ENCODE measurements at places on chromosomes 4 and X.

- peak; percentile 64 for DNase-seq
Observed at GRCh38 chr4:41256131-41256739, 493 bp upstream of the UCHL1 start.

DNA sequence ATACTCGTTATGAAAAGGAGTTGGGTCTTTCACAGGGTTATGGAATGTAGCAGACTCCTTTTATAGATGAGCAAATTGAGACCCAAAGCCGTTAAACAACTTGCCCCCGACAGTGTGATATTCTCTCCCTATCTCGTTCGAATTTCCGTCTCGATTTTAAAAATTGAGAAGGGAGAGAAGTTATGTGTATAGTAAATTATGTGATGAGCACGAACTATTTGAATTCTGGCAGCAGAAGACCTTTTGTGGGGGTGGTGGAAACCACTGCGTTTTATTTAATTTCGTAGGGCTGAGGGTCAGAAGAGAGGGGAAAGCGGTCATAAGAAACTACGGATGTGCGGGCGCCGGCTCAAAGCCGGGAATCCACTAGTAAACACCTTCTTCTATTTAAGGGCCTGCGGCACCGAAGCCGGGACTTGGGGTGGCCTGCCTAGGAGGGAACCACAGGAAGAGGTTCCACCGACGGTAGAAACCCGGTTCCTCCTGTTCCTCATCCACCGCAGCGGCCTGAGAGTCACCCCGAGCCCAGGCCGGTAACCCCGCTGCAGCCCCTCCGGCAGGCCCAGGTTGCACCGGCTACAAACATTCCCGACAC lies 1.5 kb upstream of the DDX3X start:
- DNase-seq, result peak; percentile 14

DNA sequence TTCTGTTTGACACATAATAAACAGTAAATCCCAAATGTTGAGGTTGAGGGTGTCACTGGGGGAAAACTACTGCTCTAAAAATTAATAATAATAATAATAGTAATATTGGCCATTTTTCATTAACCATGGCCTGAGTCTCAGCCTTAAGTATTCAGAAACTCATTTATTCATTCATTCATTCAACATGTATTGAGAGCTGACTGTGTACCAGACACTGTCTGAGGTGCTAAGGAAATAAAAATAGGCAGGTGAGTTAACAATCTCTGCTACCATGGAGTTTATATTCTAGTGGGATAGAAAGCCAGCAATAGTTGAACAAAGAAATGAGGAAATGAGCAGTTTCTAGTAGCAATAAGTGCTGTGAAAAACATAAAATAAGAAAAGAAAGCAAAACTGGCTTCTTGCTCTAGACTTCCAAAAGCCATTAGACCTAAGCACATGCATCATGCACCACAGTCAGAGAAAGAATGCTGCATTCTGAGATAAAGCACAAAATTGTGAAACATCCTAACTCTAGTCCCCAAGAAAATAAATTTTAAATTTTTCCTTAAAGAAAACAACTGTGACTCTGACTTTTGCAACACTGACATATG lies 278.7 kb downstream of the RCHY1 start:
- DNase-seq, result no peak

GRCh38 chrX:55056820-55057674 lies 17.8 kb upstream of the PAGE2B start:
- DNase-seq, result peak; percentile 20

- no peak for DNase-seq
Observed at GRCh38 chr4:180636696-180637404, 1606.4 kb upstream of the TENM3 start.

- no peak for DNase-seq
Observed at GRCh38 chr4:98516441-98517217, 141.8 kb downstream of the TSPAN5 start.

- peak; percentile 34 for DNase-seq
Observed at GRCh38 chr4:41129128-41129754, 85.1 kb downstream of the APBB2 start.

DNA sequence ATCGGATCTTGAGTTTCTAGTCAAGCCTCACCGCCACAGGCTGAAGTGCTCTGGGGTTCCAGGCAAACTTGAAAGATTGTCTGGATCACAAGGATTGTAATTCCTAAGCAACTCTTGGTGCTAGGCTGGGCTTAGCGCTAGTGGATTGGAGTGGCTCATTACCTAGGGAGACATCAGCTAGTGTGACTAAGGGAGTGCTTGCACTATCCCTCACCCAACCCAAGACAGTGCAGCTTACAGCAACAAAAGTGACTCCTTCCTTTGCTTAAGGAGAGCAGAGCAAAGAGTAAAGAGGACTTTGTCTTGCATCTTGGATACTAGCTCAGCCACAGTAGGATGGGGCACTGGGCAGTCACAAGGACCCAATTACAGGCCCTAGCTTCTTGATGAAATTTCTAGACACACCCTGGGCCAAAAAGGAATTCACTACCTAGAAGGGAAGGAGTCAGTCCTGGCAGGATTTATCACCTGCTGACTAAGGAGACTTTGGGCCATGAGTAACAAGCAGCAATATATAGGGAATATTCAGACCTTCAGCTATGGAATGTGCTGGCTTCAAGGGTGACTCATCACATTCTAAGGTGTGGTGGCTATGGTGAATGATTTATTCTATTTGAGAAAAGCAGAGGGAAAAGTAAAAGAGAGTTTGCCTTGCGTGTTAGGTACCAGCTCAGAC lies 1212.4 kb downstream of the PCDH18 start:
- DNase-seq, result no peak

DNA sequence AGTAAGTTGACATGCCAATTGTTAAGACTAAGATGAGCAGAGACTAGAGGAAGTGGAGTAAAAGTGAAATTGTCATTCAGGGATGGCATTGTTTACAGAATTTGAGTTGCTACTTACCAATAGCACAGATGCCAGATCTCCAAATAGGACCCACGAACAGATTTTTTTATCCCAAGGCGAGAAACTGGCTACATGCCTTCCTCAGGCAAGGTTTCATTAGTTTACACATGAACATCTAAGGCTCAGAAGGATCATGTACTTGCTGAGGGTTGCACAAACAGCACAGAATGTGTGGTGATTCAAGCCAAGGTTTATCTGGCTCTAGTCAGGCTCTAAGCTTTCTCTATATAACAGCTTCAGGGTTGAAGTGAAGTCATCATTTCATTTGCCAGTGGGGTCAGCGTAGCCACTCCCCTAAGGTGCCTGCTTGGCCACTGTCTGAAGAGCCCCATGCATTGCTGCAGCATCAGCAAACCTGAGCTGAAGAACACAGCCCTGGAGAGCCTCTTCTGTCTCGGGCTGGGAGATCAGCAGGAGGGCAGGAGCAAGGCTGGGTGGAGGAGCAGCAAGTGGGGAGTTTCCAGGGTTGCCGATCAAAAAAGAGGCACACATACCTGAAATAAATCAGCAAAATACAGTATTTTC lies 193.0 kb upstream of the LCORL start:
- DNase-seq, result no peak

All from DMS79 treated with DMSO at 0.1 percent for 48 hours (cell line).